A549 (cell line): ENCODE measurements at places on chromosomes 6 and 20. TPM values are rescaled to one million over a fixed set of nuclear protein-coding genes. Genes with fewer than 3 reads are reported as not detected.

Gene NKX2-4
- polyA plus RNA-seq, result not detected in 3 replicates

DNA sequence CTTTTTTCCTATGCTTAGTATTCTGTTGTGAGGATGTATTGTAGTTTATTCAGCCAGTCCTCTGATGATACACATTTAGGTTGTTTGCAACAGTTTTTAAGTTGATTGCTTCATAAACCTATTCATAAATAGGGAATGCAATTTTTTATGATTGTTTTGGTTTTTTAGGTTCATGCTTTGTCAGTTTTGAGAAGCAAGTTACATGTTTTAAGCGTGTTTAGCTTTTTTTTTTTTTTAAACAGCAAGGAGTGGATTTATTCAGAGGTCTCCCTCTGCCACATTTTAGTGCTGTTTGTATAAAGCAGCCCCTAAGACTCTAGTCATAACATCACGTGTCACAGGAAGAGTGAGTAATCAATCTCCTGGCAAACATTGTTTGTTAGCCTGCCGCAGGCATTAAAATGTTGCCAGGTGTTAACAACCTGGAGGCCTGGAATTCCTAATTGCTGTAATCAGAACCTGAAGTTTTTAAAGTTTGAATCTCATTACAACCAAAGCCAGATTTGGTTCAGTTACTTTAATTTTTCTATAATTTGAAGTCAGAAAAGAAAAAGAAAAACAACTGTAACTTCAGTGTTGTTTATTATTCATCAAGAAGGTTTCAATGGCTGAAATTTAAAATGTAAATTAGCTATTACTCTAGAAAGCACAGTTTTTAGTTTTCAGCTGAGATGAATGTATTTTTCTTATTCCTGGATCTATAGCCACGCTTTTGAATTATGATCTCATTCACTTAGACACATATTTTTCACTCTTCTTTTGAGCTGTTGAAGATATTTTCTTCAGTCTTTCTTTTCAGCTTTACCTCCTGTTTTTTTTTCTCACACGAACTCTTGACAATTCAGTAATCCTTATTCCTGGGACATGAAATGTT, 59.2 kb downstream of the KCNS1 start:
- peak; percentile 16 for DNase-seq

Gene KCNK15
- 0.41 to 0.67 TPM (median 0.43 TPM) in 3 replicates for polyA plus RNA-seq

GRCh38 chr6:148208298-148208697, 134.3 kb upstream of the SASH1 start:
- DNase-seq, result no peak

Gene CD24
- 483 to 602 TPM (median 575 TPM) in 3 replicates for polyA plus RNA-seq

Gene PTCRA
- polyA plus RNA-seq, result not detected in 3 replicates

- DNase-seq, result no peak
These were observed 2.0 kb downstream of the SEMG2 start for GRCh38 chr20:45223136-45223535.

DNA sequence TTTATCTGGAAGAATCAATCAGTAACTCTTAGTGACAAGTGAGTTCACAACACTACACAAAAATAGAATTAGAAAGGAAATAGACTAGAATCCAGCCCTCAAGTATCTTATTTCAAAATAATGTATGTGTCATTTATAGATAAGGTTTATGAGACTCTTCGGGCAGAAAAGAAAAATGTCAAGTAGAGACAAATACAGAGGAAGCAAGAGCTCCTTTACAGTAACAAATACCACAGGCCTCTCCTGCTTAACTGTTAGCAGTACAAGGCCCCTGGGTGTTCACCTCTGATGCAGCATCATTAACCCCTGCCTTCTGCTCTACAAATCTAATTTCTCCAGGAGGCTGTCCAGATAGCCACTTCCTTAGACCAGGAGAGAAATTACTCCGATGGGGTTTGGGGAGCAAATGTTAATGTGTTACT, 76.7 kb downstream of the UBE3D start:
- DNase-seq, result no peak

Gene SLC17A2
- polyA plus RNA-seq, result not detected in 3 replicates
